NCI-H69 (cell line): ENCODE measurements at places on chromosomes 7 and 10.
A peak's percentile ranks its signal among the peaks of the same experiment; 100 is the strongest.

DNA sequence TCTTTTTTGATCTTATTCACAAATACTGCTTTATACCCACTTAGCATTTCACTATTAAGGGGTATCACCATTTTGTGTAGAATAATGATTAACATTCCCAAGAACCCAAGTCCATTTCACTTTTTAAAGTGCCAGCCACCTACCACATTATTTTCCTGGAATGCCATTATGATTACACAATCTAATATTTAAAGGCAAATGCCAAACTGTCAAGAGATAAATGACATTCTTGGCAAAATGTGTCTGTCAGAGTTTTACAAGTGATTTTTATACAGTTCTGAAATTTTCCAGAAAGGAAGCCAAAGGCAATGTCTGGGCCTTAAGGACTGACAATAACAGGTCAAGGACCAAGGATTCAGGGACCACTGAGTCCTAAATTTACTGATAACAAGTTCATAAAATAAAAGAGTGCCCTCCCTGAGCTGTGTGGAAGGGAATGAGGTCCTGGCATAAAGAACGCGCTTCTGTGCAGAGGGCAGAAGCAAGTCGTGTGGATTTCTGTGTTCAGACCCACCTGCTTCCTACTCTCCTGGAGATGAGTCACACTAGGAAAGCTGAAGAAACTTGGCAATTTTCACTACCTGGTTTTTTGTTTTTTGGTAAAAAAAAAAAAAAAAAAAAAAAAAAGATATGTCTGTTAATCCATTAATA is 66.5 kb downstream of the UBE2H start:
- no peak for DNase-seq

DNA sequence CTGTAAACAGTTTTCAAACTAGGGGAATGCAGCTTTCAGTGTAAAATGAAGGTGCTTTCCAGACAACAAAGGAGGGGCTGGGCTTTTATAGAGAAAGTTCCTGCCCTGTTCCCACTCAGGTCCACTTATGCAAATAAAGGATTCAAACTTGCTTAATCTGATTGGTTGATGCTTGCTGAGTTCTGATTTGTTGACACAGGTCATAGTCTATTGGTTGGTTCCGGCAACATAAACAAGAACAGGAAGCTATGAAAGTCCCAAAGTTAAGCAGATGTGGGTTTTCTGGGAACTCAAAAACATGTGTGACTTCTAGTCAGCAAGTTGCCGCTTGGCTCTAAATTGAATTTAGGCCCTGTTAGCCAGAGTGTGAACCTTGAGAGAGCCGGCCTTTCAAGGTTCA is 194.2 kb upstream of the SVIL start:
- no peak for DNase-seq

DNA sequence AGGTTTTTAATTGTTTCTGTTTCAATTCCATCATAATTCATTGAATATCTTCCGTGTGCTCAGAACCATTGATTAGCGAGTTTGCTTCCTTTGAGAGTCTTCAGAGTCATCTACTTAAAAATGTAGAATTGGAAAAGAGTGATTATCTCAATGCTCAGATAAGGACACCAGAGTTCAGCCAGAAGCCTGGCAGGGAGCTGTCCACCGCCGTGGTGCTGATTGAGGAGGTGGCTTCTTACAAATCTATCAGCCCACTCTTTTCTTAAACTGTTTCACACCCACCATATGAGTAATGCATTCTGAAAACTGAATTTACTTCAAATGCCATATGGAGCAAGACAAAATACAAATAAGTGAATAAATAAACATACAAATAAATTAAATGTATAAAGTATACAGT is 79.3 kb downstream of the INSYN2A start:
- no peak for DNase-seq

DNA sequence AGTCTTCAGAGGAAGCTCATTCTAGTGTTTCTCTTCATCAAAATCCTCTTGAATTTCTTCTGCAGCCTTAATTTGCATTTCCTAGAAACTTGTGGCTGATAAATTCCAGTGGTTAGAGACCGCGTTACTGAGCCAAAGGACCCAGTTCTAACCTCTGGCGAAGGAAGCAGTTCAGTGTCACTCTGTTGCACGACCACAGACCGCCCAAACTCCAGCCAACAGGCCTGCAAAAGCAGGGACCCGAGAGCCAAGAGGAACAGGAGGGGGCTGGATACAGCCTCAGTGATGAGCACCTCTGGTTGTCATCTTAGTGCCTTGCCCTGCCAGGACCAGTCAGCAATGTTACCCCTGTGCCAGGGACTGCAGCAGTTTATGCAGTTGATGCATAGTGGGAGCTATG is 70.0 kb downstream of the AFAP1L2 start:
- no peak for DNase-seq

- no peak for DNase-seq
These were observed 73.6 kb downstream of the ELFN1 start for GRCh38 chr7:1743481-1744230.

GRCh38 chr10:86200867-86201266 is 165.7 kb downstream of the GRID1 start:
- no peak for DNase-seq

DNA sequence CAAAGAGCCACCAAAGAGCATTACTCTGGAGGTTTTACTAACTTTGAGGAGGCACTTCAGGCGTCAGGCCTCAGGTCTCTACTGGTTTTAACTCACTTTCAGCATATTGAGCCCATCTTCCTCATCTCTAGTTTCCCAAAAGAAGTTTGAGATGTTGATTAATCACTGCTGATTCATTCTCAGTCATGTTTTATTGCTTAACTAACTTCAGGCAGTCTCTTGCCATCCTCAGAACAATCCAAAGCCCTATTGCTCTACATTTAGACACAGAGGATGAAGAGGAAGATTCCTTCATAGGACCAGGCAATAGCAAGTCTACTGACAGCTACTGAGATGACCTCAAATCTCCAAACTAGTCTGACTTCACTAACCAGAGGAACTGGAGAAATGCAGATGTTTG is 39.1 kb upstream of the BET1 start:
- no peak for DNase-seq

- DNase-seq: no peak
These were observed 58.3 kb upstream of the GJD4 start for GRCh38 chr10:35546824-35547225.

DNA sequence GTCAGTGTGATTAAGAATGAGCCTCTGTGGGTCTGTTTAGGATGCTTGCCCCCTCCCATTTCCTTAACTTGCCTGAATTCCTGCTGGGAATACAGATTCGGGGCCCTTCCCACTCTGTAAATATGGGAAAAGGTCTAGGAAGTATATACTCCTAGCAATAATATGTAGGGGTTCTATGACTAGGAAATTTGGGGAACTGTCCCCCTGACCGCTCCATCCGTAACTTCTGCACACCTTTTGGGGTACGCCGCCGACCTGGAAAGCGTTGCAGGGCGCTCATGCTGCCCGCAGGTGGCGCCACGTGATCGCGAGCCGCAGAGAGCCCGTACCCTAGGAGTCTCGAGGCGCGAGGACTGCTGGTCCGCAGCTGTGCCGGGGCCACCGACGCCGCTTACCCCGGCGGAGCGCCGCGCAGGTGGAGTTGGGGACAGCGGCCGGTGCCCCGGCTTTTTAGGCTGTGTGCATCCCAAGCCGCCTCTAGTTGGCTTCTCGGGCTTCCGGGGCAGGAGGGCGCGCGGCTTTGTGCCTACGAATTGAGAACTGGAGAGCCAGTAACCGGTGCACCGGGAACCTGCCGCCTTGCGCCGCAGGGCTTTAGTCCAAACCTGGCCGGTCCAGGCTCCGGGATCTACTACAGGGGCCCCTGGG is 656 bp upstream of the CNNM2 start:
- DNase-seq: peak; percentile 82

DNA sequence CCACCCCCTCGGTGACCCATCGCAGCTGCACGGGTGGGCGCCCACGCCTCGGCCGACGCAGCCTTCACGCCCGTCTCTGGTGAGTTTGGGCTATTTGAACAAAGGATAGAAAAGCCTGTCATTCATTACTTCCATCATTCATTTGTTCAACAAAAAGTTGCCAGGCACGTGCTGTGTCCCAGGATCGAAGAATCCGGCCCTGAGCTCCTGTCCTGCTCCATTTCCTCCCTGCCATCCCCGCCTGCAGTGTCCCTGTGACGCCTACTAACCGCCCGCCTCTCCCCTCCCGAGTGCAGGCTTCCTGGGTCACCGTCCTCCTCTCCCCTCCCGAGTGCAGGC is 340.1 kb downstream of the WDR37 start:
- no peak for DNase-seq

DNA sequence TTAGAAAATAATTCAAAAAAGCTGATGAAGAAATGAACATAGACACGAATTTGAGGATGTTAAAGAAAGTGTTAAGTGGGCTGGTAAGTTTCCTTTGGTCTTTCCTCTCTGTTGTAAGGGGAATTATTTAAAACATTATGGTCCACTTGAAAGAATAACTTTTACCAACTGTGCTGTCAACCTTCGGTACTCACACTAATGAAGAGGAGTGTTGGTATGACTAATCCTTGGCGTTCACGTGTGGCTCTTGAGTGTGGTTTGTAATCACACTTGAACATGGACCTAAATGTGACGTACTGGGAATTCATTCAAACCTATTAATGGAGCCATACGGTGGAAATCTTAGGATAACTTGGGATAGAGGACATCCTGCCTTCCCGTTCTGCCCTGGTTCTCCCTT is 41.3 kb downstream of the TBXAS1 start:
- DNase-seq: no peak

DNA sequence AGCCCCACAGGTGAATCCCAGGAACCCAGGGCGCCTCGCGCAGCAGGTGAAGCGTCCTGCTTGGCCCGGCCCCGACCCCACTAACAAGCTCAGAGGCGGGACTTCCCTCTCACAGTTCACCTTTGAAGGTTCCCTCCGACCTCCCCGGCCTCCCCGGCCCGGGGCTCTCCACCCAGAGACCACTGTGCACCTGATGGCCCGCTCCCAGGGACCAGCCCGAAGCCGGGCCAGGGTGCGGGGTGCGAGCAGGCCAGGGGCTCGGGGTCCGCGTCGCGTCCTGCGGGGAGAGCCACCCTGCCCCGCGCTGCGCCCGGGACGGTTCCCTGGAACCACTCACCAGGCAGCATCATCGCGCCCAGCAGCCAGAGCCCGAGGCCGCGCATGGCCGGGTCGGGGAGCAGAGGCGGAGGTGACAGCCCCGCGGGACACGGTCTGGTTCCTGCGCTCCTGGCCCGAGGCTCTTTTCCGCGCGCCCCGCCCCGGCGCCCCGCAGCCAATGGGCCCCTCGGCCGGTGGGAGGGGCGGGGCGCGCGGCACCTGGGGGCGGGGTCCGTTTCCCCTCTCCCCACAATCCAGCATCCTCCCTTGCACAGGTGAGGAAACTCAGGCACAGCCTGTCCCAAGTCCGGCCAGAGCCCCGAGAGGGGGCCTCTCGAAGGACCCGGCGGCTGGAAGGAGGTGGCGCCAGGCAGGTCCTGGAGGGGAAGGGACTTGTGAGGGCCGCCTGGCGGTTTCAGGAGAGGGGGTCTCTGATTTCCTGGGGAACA is at the start of gene ADAM8:
Gene ADAM8 (minus strand): TSS at position 434 of the 767 bp plus-strand sequence. CDS start 51 bp downstream, at position 383.
- peak; percentile 54 for DNase-seq

DNA sequence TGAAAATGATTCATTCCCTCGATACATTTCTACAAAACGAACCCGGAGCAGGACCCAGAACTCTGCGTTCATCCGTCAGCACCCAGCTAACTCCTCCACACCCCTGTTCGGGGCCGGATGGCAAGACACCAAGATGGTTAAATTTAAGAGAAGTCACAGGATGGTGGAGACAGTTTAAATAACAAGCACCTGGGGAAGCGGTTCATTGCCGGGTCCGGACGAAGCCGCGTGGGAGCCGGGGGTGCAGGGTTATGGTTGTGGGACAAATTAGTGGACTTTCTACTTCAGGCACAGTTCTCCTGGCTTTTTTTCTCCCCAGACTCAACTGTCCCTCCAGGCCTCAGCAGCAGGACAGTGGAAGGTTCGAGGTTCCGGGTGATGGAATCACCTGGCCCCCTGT is 45.4 kb downstream of the ASB13 start:
- no peak for DNase-seq

DNA sequence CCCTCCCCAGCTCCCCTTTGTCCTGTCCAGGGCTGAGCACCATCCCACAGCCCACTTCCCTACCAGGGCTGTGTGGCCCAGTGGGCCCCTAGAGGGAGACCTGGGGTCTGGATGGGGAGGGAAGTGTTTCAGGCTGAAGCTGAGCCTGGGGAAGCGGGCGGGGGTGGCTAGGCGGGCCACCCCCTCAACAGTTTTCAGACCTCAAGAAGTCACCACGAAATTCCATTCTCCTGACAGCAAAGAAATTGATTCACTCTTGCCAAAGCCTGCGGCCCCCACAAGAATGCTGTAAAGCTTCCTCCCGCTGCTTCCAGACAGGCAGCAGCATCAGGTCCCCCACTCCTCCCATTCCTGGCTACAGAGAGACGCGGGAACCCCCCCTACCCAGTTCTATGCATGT is 2.5 kb upstream of the LFNG start:
- DNase-seq: no peak

- no peak for DNase-seq
These were observed 5.1 kb upstream of the TACC2 start for GRCh38 chr10:121983852-121984251.

DNA sequence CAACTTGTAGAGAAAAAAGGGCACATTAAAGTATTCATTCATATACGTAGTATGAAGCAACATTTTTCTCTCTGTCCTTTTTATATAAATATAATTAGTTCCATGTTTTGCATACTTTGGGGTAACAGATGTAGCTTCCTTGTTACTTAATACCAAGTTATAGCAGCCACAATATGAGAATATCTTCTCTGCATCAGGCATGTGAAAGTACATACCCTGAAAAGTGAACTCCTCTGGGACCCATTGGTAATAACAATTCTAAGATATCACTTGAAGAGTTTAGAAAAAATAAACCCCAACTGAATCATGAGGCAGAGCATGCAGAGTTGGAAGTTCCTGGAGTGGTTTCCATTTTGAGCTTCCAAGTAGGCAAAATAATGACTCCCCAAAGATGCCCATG is 2.4 kb upstream of the CRPPA start:
- DNase-seq: no peak

DNA sequence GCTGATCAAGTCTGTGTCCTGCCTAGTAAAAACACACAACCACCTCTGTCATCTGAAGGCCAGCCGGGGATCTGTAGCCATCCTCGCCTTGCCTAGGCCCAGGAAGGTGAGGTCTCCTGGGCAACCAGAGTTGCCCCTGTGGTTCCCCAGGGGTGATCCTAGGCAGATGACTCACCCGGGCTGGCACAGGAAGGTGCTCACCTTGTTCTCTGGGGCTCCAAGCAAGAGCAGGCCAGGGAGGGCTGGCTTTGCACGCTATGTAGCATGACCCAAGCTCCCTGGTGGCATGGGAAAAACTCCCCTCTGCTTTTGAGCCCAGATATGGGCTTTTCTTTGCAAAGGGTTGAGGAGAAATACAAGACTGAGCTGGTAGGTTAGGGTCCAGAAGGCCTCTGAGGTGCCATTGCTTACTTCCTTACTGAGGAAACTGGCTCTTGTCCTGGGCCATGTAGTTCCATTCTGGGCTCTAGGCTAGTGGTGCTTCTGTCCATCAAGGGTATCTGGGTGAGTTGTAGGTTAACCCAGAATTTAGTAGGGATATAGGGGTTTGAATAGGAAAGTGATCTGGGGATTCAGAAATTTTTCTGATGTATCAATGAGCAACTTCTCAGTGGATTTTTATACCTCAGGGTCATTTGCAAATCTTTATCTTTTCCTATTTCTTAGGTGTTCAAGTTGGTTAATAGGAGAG is 112.0 kb downstream of the NT5C2 start:
- DNase-seq: no peak

- DNase-seq: no peak
These were observed 60.4 kb downstream of the ZNF33B start for GRCh38 chr10:42578019-42578418.

GRCh38 chr7:131606346-131607290 is 50.2 kb upstream of the PODXL start:
- peak; percentile 50 for DNase-seq
